H4 (cell line): ENCODE measurements at places on chromosomes 2 and 18. TPM values are rescaled to one million over a fixed set of nuclear protein-coding genes. Genes with fewer than 3 reads are reported as not detected.

DNA sequence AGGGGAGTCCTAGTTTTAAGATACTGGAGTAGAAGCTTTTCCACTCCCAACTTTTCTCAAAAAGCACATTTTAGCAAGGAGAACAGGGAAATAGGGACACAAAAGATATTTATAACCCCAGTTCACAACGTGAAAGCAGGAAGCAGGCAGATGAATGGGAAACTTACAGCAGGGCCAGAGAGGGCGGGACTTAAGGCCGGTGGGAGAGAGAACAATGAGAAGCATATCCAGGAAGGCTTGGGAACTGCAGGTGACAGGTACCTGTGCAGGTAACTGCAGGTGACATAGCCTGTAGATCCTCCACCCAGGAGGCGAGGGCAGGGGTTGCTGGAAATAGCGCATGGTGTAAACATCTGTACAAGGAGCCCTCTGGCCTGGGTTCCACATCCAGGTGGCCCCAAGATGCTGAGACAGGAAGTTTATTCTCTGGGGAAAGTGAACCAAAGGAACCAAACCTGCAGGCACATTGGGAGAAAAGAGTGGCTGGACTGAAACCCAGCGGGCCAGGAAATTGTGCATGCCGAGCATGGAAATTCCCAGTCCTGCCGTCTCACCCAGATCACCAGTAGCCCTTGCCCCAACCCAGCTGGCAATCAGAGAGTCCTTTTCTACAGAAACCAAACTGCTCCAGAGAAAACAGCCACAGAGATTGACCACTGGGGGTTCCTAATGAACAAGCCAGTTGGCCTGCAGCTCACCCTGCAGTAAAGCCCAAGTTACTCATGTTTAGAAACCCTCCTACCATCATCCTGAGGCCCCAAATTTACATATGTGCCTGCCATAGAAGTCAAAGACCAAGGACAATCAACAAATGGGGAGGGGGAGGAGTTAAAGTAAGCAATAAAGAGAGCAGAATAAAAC lies 24.3 kb upstream of the COL6A3 start:
- no peak for DNase-seq

DNA sequence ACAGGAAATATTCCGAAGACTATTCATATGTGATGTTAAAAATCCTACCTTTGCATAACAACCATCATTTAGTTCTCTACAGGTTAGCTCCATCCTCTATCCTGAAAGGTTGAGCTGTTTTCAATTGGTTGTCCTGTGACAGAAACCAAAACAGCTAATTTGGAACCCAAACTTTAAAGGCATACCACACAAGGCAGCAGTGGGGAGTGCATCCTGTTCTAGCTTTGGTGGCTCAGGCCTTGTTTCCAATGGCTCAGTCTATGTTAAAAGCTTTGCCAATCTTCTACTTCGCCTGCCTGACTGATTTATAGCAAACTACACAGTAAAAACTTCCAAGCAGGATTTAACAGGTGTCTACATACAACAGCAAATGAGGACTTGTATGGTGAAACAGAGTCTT lies 3.2 kb downstream of the CD226 start:
- no peak for DNase-seq

C2orf92 gene
- total RNA-seq = 0.84 and 1.6 TPM in 2 replicates

SMCHD1 gene
- total RNA-seq = 15.2 and 26.6 TPM in 2 replicates

- no peak for DNase-seq
Observed at GRCh38 chr2:128603411-128603924, 284.8 kb upstream of the HS6ST1 start.

TYMS gene
- total RNA-seq = 66.6 and 72.0 TPM in 2 replicates

DNA sequence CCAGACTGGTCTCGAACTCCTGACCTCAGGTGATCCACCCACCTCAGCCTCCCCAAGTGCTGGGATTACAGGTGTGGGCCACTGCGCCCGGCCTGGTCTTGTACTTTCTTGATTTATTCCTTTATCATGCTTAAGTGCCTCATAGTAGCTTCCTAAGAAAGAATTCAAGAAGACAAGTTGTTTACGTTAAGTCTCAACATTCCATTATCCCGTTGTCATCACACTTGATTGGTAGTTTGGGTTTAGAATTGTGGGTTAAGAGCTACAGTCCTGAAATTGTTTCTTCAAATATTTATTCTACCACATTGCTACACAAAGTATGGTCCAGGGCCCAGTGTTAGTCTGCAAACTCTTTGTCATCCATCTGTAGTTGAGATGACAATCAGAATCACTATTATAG lies 194.0 kb downstream of the VWC2L start:
- DNase-seq = peak; percentile 65

ABHD1 gene
- 0.12 TPM in 1 of 2 replicates, not detected in the other for total RNA-seq

GRCh38 chr18:11310476-11311086 lies 161.2 kb upstream of the PIEZO2 start:
- DNase-seq = peak; percentile 53

DNA sequence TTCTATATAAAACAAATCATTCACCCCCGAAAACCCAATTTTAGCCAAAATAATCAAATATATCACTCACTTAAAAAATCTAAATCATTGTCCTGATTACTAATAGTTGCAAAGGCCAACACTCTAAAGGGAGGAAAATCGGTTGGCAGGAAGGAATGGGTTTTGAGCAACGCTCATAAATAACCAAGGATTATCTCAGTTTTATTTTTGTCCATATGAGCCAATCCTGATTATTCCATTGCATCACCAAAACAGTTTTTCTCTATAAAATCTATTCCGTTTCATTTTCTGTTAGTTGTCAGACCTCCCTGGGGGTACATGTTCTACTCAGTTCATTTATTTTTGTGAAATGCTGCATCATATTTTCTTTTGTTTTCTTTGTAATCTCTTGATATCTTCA lies 174.1 kb downstream of the LRATD1 start:
- no peak for DNase-seq

IL1R2 gene
- total RNA-seq = 0.70 and 3.3 TPM in 2 replicates

DNA sequence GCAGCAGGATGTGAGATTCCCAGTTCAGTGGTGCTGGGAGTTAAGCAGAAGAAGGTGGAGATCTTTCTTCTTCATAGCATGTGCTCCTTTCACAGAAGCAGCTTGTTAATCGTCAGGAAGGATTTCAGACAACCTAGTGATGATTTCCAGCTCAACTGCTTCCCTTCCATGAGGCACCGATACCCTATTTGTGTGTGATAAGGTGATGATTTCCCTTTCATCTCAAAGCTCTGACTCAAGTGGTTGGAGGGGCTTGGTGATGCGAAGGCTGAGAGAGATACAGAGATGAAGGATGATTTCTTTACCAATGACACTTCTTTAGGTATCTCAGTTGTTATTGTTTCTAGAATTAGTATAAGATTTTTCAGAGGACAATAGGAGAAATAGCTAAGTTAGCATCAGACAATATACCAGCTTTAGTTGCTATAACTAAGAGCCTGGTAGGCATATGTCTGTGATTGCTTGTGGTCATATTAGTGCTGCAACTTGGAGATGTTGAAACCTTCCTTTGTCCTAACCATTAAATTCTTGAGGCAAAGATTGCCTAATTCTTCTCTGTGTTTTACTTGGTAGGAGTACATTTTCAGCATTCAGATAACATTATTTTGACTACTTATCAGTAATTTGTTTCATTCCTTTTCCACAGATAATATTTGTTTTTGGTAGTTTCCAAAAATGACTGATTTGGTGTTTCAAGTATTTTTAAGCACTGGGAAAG lies 111.3 kb downstream of the PLCL1 start:
- DNase-seq = peak; percentile 29

GRCh38 chr18:72634500-72634899 lies 90.4 kb upstream of the CBLN2 start:
- DNase-seq = no peak

CNRIP1 gene
- total RNA-seq = 19.7 and 32.6 TPM in 2 replicates

LPIN2 gene
- 17.1 and 21.6 TPM in 2 replicates for total RNA-seq

DNA sequence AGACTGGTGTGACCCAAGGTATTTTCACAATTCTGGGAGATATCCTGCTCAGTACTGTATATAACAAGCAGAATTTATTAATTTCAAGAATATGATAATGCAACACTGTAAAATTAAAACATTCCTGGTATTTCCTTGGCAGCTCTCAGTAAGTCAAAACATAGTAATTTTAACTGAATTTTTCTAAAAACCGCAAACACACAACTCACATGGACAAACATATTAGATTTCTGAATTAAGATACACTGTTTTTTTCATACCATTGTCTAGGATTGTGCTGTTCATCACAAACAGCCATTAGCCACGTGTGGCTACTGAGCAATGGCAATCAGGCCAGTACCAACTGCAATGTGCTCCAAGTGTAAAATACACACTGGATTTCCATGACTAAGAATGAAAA lies 29.6 kb downstream of the LPIN2 start:
- DNase-seq = no peak

DNA sequence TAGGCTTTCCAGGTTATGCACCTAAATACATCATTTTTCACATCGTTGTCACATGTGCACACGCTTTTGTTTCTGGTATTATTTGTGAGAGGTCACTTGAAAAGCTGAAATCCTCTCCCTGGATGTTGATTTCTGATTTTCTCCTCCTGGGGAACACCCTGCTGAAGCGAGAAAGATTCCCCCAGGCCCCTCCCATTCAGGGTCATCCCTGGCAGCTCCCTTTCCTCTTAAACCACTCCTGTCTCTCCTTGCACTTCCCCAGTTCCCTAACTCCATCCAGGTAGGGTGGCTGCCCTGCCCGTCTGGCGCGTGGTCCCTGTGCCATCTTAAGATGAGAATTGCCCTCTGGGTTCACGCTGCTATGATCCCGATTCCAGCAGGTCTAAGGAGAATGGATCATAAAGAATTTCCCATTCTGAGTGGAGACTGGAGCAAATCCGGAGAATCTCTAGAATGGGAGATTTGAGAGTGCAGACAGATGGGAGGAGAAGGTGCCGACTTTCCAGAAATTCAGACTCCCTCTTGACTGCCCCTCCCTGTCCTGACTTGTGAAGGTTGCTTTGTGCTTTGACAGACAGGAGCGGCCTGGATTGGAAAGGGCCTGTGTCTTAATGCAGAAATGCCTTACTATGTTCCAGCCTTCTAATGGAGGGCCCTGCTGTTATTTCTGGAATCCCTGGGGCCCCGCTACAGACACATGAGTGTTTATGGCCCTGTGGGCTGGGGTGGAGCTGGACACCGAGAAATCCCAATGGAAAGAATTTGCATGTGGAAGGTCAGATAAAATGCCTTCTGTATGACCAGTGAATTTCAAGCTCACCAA lies 1.3 kb upstream of the YWHAQ start:
- no peak for DNase-seq

DNA sequence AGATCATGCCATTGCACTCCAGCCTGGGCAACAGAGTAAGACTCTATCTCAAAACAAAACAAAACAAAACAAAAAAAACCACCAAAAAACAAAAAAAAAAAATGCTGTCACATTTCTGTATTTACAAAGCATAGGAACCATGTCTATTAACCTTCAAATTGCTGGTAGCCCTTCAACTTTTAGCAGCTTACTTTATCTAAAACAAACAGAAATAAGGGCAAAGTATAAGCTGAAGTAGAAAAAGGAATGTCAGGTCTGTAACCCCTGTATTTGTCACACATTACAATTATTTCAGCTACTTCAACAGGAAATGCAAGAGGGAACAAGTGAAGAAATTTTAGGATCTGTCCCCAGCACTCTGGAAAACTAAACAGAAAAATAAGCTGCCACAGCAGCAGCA lies 25.4 kb downstream of the TYMS start:
- DNase-seq = no peak

GRCh38 chr2:190214426-190215194 lies 105.0 kb downstream of the HIBCH start:
- DNase-seq = no peak

DNA sequence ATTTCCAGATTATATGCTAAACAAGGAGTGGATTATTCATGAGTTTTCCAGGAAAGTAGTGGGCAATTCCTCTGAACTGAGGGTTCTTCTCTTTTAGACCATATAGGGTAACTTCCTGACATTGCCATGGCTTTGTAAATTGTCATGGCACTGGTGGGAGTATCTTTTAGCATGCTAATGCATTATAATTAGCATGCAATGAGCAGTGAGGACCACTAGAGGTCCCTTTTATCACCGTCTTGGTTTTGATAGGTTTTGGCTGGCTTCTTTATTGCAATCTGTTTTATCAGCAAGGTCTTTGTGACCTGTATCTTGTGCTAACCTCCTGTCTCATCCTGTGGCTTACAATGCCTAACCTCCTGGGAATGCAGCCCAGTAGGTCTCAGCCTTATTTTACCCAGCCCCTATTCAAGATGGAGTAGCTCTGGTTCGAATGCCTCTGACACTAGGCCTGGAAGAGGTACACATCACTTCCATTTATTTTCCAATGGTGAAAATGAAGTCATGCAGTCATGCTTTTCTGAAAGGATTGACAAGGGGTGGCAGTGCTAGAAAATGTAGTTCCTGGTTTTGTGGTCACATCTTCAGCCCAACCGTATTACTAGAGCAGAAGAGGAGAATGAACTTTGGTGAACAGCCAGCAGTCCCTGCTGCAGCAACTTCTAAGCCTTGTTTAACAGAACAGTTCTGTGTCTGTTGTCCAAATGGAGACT lies 26.6 kb upstream of the ITGA4 start:
- peak; percentile 16 for DNase-seq

DNA sequence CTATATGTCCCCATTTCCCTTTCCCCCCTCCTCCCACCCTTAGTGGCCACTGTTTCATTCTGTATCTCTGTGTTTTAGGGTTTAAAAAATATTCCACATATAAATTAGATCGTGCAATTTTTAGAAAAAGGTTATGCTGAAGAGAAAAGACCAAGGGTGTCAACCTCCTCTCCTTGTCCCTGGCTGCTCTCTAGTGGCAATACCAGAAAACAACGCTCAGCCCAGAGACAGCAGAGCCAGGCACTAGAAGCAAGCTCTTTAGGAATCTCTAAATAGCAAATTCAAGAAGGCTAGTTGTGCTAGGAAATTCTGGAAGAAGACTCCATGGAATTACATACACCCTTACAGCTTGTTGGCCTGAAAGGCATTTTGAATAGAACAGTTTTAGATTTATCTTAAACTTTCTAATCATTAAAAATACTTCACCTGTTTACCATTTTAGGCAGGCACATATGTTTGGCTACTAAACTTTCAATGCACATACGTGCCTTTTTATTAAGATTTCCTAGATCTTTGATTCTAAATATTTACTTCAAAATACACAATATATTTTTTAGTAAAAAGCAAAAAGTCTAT lies 35.1 kb upstream of the RASGRP3 start:
- DNase-seq = peak; percentile 18

HOXD4 gene
- not detected in 2 replicates for total RNA-seq

PHOSPHO2 gene
- total RNA-seq = 5.0 and 7.1 TPM in 2 replicates

GRCh38 chr2:226077841-226078240 lies 678.3 kb downstream of the NYAP2 start:
- no peak for DNase-seq

- no peak for DNase-seq
Observed at GRCh38 chr2:4130651-4131050, 427.3 kb downstream of the DCDC2C start.

- DNase-seq = no peak
Observed at GRCh38 chr2:12326449-12327190, 390.1 kb upstream of the TRIB2 start.

DNA sequence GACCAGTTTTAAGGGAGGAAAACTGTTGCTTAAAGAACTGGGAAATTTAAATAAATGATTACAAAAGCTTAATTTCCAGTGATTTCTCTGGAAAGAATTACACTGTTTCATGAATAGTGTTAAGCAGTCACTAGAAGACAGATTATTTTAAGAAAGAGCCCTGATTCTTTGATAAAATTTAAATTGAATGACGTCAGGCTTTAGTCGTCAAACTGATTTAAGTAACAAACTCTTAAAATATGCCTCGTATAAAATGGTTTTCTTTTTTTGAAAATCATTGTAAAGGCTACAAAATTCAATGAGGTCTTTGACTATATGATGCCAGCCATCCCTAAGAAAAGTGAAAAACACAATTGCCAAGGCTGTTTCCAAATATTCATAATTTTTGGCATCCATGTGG lies 465.0 kb downstream of the NR4A2 start:
- DNase-seq = no peak

- DNase-seq = peak; percentile 94
Observed at GRCh38 chr2:47771211-47771610, 11.7 kb upstream of the MSH6 start.
